KG1 (cell line): ENCODE measurements at places on chromosomes 7 and 10.

DNA sequence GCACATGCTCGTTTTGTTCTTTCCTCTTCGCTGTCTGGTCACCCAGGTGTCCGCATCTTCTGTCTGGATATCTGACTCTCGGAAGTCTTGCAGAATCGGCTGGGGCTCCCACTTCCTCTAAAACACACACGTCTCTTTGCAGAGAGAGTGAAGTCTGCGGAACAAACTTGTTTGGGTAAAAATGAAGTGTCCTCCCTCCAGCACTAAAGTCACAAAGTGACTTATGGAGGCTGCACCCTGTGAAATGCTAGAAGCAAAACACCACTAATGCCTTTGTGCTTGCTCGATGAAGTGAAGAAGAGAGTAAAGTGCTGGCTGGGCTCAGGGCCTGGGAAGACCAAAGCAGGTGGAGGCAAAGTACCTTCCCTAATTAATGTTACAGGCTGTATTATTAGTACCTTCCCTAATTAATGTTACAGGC, 71.4 kb downstream of the FGFR2 start:
- peak; percentile 13 for DNase-seq

DNA sequence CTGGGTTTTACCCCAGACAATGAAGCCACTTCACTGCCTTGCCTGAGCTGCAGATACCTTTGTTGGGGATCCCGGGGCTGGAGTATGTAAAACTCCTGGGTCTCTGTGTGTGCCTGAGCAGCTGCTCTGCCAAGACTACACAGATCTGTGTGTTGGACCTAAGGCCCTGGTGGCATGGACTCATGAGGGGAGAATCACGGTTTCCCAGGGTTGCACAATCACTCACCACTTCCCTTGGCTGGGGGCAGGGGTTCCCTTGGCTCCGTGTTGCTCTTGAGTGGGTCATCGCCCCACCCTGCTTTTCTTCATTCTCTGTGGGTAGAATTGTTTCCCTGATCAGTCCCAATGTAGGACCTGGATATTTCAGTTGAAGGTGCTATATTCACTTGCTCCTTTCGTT, 13.9 kb upstream of the TBATA start:
- no peak for DNase-seq

DNA sequence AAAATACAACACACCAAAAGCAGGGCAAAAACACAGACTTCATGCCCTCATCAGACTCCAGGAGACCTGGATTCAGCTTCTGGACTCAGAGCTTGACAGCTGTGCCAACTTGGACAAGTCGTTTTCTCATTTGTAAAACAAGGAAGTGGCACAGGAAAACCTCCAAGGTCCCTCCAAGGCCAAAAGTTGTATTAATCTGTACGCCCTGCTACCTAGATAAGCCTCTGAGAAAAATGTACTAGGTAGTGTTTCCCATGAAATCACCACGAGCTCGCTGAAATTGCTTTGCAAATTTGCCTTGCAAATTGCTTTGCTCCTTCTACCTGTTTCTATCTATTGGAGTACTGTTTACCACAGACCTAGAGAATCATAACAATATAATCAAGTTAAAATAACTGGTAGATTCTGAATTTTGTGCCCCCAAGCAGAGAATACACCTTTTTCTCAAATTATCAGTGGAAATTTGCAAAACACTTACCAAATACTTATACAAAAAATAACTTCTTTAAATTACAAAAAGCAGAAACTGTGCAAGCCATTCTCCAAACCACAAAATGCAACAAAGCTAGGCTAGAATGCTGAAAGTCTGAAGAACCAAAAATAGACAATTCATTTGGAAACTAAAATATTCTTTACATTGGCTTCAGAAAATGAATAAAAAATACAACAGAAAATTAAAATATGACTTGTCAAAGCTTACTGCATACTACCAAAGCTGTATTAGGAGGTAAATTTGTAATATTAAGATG, 158.1 kb upstream of the CHST15 start:
- DNase-seq: no peak

GRCh38 chr7:92527300-92528187, 776 bp downstream of the PEX1 start:
- peak; percentile 41 for DNase-seq

DNA sequence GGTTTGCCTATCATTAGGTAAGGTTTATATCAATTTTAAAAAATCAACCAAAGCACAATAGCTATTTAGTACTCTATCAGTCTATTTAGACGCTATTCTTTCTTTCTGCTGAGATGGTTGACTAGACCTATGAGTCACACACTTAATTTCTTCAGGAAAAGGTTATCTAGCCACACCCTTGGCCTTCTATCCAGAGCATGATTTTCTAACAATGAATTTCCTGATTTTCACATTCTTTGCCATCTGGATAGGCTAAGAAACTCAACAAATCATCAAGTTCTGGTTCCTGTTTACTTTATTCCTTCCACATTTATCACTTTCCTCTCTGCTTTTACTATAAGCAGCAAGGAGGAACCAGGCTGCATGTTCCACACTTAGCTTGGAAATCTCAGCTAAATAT, 8.1 kb downstream of the PRPS1L1 start:
- no peak for DNase-seq

- DNase-seq: no peak
These were observed 6.4 kb upstream of the TNRC18 start for GRCh38 chr7:5429857-5430611.

DNA sequence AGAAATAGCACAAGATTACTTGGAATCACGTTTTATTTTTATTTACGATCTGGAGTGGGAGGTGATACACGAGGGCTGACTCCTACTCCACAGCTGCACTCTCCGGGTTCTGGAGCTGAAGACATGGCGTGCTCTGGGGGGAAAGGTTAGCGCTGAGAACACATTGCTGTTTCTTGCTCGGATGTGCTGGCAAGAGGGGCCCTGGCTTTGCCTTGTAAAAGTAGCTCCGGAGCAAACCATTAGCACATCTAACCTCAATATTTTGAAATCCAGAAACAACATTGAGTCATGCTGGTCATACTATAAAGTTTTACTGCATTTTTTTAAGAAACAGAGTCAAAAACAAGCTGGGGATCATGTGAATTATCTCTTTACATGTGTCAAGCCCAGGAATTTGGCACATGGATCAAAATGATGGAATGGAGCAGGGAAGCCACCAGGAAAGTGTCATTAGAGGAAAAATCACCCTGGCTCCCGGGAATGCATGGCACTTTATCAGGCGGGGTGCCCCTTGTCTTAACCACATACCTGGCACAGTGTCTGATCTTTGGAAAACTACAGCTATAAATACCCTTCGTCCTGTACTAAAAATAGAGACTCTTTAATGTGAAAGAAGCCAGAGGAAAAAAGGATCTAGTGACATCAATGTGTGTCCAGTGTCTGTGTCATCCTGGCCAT, 31.6 kb upstream of the LYZL1 start:
- no peak for DNase-seq

DNA sequence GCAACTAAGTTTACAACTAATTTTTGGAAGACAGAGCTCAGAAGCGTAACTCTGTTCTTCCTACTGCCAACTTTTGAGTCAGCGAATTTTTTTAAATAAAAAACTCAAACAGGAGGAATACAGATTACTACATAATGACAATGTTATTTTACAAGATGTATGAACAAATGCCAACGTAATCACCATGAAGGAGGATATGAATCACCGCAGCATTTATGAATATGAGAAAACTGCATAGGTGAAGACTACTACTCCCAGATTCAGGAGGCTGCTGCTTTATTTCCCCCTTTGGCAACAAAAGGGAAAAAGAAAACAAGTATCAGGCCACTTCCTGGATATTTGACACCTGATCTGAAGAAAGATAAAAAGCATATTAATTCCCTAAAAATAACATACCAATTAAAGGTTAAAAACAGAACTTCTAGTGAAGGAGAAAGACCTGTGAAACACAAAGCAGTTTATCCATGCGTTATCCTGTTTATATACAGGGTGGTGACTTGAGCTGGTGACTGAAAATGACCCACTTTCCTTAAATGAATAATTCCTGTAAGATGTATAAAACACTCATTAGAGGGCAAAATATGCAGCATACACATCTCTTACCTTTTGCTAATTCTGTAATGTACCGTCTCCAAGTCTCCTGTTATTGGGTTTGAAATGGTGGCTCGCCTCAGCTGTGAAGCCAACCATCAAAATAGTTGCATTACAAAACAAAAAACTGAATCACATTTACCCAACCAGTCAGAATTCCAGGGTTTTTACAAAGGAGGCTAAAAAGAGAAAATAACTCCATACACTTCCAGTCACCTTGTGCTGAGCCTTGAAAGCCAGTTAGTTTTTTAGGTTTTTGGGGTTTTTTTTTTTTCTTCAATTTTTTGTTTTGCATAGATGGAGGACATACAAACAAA, 52.0 kb downstream of the P4HA1 start:
- DNase-seq: no peak

DNA sequence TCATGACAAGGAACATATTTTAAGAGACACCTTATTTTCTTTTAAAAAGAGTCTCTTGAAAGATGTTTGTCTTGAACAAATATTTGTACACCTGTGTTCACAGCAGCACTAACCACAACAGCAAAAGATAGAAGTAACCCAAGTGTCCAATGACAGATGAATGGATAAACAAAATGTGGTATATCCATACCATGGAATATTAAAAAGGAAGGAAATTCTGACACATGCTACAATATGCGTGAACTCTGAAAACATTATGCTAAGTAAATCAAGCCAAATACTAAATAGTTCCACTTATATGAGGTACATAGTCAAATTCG, 17.8 kb downstream of the SGMS1 start:
- no peak for DNase-seq

- no peak for DNase-seq
These were observed 13.4 kb upstream of the LRRD1 start for GRCh38 chr7:92192326-92192725.

DNA sequence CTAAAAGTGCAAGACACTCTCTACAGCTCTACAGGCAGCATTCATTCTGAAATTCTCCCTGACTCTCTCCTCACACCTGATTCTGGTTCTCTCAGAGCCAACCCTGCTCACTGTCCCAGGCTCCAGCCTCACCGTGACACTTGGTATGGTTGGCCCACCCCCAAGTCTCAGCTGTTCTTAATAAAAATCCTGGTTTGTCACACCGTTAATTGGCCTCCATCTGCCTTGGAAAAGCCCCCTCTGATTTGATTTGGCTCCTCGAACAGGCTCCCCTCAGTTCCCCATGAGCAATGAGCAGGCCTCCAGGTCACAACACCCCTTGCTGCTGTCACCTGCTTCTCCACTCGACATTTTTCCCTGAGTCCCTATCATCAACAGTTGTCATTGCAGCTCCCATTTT, 507.3 kb upstream of the AUTS2 start:
- no peak for DNase-seq

- DNase-seq: no peak
These were observed 759 bp upstream of the ELAPOR2 start for GRCh38 chr7:87060288-87060537.

- DNase-seq: no peak
These were observed 84.4 kb downstream of the KLF6 start for GRCh38 chr10:3700531-3701076.

GRCh38 chr7:95897557-95898251, 125.3 kb downstream of the DYNC1I1 start:
- no peak for DNase-seq

DNA sequence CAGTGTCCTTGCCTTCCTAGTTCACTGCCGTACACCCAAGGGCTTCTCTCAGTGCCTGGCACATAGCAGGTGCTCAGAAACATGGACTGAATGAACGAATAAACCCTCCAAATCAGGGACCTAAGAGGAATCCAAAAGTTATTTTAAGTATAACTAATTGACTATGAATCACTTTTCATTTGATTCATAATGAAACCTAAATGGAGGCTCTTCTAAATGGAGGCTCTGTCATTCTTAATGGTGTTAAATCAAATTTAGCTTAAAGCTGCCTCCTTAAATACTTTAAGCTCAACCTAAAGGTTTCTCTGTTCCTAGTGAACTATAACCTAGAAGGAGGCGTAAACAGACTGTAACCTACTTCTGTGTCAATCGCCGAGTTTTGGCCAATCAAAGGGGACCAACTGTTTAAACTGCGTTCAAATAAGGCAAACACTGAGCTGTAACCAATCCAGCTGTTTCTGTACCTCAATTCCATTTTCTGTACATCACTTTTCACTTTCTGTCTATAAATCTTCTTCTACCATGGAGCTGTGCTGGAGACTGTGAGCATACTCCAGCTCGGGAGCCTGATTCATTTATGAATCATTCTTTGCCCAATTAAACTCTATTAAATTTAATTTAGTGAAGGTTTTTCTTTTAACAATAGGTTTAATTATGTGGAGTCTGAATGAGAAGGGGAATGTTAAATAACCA, 11.0 kb downstream of the PYROXD2 start:
- DNase-seq: no peak

DNA sequence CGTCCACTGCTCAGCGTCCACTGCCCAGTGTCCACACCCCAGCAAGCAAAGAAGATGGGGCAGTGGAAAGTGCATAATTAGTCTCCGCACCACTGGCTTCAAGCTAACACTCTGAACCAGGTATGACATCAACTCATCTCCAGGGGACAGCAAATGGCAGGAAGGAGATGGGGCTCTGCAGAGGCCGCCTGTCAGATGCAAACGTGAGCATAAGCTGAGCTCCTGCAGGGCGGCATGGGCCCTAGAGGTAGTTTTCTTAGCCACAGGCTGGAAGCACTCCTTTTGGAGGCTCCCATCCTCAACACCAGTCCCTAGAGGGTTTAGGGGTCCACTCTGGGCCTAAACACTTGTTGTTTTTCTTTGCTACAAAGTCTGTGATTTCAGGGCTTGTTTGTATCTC, 335.8 kb upstream of the MKI67 start:
- no peak for DNase-seq

DNA sequence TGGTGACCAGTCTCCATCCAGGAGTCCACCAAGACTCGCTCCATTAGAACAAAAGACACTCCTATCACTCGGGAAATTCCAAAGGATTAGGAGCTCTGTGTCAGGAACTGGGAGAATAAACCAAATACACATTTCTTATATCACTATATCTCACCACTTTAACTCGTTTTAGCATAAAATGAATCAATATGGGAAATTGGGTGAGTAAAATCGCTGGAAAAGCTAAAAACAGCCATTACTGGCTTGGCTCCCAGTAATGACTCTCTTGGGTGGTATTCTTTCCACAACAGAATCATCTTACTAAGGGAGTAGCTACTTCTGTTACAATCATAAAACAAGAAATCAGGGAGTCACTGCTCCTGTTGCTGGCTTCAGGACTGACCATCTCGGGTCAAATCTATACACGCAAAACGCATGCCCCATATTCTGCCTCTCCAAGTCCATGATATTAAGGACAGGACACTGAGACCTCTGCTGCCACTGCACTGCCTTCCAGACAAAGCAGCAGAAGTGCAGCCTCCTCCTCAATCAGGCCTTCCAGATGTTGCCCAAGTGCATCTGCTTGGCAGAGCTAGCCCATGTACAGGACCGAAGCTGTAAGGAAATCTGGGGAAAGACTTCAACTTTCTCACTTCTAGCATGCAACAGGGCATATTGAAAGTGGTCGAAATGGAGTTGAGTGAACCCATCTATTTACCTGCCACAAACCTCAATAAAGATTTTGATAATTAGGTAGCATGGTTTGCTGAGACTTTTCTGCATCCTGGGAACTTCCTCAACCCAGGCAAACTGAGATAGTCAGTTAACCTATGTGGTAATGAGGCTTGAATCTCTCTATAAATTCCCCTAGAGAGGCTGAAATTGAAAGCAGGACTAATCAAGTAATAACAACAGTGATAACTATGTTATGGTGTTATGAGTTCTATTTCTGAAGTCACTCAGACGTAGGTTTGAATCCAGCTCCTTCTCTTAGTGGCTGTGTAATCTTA, 14.4 kb upstream of the PANK1 start:
- no peak for DNase-seq
